Substantia nigra (tissue), 51 donors: ENCODE measurements at places on chromosomes 1 and 21.

DNA sequence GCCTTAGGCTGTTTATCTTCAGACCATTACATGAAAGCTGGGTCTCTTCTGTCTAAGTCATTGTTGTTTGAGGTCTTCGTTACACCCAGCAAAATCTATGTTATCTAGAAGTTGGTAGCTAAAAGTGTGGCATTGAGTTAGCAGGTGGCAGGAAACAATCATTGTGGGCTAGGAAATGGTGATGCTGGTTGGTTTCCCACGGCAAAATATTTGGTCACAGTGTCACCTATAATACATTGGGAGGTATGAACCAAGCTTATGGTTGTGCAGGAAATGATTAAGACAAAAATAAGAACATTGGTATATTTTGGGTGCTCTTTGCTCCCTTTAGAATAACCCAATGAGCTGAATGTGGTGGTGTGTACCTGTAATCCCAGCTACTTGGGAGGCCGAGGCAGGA lies 169.7 kb downstream of the TRIM33 start:
- no peak for DNase-seq

DNA sequence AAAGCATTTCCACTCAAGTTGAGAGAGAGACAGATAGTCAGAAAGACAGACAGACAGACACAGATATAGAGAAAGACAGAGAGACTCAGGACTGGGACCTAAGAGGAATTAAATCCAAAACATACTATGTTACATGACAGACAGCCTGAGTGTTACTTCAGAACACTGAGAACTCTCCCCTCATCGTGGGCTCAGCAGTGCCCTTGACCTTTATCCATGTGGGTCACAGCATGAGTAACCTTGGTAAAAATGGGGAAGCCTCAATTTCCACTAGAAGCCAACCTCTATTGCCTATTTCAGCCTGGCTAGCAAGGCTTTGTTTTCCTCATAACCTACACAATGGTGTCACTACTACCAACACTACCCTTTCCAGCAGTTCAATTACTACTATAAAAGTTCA lies 81.9 kb upstream of the TRABD2B start:
- DNase-seq, result no peak

GRCh38 chr1:54883349-54884102 lies 3.5 kb downstream of the DHCR24 start:
- no peak for DNase-seq

- DNase-seq, result no peak
These were observed 115.3 kb downstream of the PLA2G4A start for GRCh38 chr1:186943891-186944686.

GRCh38 chr1:160367934-160368923 lies 1.4 kb downstream of the NHLH1 start:
- no peak for DNase-seq

GRCh38 chr1:23470282-23471070 lies 13.5 kb downstream of the ASAP3 start:
- no peak for DNase-seq

DNA sequence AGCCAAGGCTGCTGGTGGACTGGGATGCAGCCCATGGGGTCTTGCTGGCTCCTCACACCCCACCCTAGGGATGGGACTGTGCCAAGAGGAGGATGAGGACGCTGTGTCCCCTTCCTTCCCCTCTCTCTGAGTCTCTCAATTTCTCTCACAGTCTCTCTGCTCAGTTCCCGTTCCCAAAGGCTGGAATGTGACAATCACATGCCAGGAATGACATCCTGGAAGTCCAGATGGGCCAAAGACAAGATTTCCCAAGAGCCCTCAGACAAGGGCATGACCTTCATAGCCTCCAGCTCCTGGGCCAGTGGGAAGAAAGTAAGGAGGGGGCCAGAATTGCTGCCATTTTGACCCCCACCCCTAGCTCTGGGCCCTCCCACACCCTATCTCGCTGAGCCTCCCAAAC lies 7.6 kb upstream of the CDCP2 start:
- no peak for DNase-seq

DNA sequence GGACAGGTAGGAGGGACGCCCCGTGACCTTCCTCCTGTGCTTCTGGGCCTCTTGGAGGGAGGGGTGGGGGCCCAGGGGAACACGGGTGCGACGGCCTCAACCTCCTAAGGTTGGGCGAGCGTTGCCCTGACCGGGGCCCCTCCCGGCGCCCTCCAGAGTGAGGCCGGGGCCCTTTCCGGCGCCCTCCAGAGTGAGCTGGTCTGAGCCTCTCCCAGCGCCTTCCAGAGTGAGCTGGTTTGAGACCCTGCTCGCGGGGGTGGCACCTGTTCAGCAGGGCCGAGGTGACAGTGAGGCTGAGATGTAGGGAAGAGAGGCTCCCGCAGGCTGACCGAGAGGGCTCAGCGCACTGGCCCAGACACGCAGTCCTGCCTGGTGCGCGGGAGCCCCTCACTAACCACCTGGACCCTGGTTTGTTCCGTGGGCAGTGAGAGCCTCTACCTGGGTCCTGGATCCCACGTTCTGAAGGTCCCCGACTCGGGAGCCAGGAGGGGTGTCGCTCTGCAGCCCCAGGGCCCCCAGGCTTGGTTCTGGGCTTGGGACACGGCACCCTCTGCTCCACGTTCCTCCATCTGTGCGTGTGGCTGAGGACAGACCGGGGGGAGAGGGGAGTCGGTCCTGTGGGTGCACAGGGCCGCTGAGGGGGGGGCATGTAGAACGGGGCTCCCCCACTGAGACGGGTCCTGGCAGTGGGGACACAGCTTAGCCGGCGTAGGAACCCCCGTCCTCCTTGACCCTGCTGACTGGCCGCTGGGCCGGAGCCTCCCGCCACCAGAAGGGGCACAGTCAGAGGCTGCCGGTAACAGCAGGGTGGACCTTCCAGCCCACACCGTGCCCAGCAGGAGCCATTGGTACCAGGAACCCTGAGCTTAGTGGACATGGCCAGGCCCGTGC lies 1.4 kb downstream of the COL6A1 start:
- DNase-seq, result no peak
